ENCODE measurements at places on chromosomes 13 and 19.
A peak's percentile ranks its signal among the peaks of the same experiment; 100 is the strongest.

- peak; percentile 87 for DNase-seq
These were observed 1505.1 kb upstream of the SLC10A2 start for GRCh38 chr13:104571161-104571892.

DNA sequence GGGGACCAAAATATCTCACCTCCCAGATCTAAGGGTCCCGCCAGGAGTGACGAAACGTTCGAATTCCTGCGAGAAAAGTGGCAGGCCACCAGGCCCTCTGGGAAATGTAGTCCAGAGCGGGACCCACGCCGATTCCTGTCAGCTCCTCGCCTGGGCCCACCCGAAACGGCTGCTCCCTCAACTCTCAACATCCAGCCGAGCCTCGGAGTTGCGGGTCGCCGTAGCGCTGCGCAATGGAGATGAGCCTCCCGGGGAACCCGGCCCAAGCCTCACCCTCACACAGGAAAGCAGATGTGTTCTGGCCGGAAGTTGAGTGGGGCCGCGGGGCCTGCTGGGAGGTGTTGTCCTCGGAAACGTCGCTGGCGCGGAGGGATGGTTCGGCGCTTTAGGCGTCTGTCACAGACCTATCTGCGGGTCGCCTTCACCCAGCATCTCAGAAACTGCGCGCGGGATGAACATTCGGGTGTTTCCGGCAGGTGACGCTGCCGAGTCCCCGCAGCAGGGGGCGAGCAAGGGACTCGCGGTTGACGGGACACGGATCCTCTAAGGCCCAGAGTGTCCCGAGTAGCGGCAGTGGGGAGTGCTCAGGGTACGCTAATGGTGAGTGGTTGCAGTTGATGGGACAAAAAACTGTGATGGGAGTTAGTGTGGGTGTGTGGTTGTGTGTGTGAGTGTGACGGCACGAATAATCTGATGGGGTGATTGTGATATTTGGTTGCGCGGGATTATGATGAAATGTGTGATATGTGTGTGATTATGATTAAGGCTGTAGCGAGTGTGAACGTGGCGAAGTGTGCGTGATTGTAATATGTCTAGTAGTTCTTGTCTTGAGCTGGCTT is at the start of the genes ZNF568 and ZNF829:
TSS of gene ZNF568 (plus strand) at position 341 of the 839 bp plus-strand sequence. CDS start 6,439 bp downstream, outside the sequence.
TSS of gene ZNF829 (minus strand) at position 300 of the 839 bp plus-strand sequence. CDS start 1,124 bp downstream, outside the sequence.
- DNase-seq, result peak; percentile 84

GRCh38 chr13:29582171-29582570 is 13.3 kb downstream of the SLC7A1 start:
- no peak for DNase-seq

- no peak for DNase-seq
These were observed 23.1 kb upstream of the CXCL17 start for GRCh38 chr19:42465827-42466280.

GRCh38 chr13:21256351-21256761 is 79.9 kb downstream of the MRPL57 start:
- DNase-seq, result no peak

DNA sequence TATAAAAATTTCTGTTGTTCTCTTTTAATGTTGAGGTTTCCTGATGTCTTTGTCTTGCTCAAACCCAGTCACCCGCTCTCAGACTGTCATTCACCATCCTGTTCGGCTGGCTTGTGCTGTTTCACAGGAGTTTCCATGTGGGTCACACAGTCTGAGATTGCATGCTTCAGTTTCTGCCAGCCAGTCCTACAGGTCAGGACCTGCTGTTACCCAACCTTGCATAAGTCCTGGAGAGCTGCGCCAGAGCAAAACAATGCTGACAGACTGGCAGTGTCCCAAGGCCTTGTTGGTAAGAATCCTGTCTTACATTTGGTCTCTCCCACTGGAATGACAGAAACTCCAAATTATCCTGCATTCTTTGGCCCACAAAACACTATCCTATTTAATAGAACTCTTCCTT is 340.0 kb upstream of the SLITRK5 start:
- DNase-seq, result no peak

GRCh38 chr13:100942742-100943141 is 268.1 kb upstream of the TMTC4 start:
- DNase-seq, result no peak

DNA sequence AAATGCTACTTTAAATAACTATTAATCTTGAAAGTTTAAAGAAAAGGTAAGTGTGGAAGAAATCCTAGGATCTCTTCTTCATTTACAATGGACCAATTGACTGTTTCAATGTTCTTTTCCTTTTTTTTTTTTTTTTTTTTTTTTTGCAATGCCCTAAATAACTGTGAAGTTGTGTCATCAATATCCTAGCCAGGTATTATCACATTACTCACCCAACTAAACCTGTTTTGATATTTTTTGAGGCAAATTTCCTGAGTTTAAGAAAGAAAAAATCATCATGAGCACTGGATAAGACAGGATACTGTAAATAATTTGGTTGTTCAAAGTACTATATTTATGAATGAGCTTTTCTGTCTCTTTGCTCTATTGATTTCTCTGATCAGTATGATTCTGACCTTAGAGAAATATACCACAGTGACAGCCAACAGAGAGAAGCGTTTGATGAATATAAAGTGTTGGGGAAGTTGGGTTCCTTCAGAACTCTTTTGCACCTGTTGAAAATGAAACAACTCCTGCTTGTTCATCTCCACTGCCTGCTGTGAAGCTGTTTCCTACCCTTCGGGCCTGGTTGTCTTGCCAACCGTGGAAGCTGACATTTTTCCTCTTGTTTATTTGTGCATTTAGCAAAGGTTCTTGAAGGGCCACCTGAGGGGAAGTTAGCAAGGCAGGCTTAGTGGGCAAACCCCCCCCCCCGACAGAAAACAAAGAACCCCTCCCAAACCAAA is 1220.5 kb upstream of the SLC10A2 start:
- DNase-seq, result no peak

DNA sequence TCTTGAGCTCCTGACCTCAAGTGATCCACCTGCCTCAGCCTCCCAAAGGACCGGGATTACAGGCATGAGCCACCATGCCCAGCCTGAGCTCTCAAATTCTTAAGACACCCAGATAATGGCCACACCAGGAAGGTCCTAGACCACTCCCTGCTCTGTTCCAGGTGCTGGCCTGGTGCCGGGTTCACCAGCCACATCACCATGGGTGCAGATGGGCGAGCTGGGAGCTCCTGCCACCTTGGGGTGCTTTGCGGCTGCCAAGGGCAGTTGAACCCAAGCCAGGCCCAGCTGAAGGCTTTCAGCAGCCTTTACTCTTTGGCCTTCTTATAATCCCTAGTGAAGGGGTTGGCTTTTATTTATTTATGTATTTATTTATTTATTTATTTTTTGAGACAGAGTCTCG is 4.9 kb downstream of the HPN start:
- DNase-seq, result no peak

DNA sequence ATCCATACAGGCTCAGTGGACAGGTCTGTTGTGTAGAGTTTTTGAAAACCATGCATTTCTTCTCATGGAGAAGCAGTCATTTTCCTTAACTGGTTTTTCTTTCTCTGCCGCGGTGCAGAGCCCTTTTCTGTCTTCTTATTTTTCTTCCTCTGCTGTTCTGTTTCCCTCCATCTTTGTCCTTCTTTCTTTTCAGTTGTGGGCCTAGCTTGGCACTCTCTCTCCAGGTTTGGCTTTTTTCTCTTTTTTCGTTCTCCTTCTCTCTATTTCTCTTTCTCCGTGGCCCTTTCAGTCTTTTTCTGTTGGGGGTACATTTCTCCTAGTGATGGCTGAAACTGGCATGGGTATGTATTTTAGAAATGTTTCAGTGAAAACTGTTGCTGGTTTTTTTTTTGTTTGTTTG is 24.1 kb downstream of the NFIX start:
- DNase-seq, result no peak

GRCh38 chr19:17197666-17198065 is 17.5 kb upstream of the USE1 start:
- DNase-seq, result no peak

- DNase-seq, result no peak
These were observed 8.6 kb downstream of the PTBP1 start for GRCh38 chr19:805600-806550.

GRCh38 chr13:50910485-50910805 is 854 bp downstream of the RNASEH2B start:
- peak; percentile 38 for DNase-seq
